ENCODE measurements at places on chromosomes 4 and X.

DNA sequence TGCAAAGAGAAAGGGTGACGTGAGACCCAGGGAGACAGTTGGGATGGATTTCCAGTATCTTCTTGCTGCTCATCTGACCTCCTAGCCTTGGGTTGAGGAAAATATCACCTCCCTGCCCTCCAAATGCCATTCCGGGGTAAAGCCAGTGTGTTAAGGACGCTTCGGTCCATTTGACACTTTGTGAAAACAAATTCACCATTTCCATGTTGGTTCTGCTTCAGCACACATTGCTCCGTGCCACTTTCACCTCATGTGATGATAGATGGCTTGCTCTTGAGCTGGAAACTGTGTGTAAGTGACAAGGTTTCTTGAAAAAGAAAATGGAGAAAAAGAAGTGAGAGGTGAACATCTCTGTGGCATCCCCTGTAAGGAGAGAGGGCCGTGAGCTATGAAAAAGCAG, 256.1 kb upstream of the PGRMC2 start:
- DNase-seq = no peak

- peak; percentile 31 for DNase-seq
Observed at GRCh38 chr4:121072224-121073003, at the start of gene NDNF. Gene NDNF (minus strand): TSS chr4:121072535. CDS start chr4:121045837, 26,698 bp downstream.

- DNase-seq = no peak
Observed at GRCh38 chr4:43835869-43836268, 612.7 kb downstream of the KCTD8 start.

GRCh38 chrX:16559206-16559619, 90.7 kb upstream of the S100G start:
- DNase-seq = no peak

- no peak for DNase-seq
Observed at GRCh38 chr4:124939908-124940307, 227.4 kb upstream of the ANKRD50 start.

GRCh38 chrX:122422547-122422946, 761.5 kb upstream of the GRIA3 start:
- no peak for DNase-seq

GRCh38 chr4:28558895-28559294, 1698.3 kb downstream of the STIM2 start:
- no peak for DNase-seq

- no peak for DNase-seq
Observed at GRCh38 chr4:92406488-92406887, 102.7 kb downstream of the GRID2 start.
